ENCODE measurements at places on chromosomes 16 and 17.

DNA sequence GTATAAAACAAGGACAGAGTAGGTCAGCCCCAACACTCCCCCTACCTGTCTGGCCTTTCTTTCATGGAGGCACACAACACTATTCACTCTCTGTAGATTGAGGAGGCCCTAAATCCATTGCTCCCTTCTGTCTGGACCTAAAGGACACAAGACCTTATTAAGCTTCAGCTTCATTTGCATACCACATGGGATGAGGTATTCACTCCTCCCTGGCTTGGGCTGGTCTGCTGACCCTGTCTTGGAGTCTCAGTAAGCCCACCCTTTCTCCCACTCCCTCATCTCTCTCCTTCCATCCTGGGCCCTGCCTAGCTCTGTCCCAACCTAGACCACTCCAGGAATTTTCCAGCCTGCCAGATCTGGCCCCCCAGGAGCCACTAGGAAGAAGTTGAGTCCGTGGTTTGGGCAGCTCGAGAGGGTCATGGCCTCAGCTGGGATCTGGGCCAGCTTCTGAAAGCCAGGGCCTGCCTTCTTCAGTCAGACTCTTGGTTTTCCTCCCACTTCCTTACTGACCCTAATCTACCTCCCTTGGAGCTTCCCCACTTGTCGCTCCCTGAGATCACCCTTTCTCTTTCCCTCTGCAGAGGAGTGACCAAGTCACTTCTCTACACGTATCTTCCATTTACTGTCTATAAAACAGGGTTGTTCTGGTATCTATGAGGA, 6.5 kb upstream of the LLGL1 start:
- peak; percentile 68 for DNase-seq

DNA sequence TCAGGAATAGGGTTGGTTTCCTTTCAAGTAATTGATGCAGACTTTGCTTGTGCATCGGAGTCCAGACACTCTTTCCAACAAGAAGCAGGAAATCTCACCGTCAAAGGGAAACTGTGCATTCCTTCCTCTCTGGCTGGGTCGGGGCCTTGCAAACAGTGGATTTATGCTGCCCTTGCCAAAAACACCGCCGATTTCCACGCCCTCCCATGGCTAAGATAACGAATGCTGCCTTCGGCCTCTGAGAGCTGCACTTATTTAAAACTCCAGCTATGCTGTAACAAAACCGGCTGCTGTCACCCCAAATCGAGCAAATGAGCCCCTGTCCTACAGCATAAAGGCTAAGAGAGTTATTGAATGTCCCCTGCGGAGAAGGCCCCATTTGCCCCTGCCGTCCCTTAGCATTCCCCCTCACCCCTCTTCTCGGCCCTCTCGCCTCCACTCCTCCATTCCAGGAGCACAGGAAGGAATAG, 275.5 kb upstream of the IRX5 start:
- DNase-seq, result peak; percentile 12

DNA sequence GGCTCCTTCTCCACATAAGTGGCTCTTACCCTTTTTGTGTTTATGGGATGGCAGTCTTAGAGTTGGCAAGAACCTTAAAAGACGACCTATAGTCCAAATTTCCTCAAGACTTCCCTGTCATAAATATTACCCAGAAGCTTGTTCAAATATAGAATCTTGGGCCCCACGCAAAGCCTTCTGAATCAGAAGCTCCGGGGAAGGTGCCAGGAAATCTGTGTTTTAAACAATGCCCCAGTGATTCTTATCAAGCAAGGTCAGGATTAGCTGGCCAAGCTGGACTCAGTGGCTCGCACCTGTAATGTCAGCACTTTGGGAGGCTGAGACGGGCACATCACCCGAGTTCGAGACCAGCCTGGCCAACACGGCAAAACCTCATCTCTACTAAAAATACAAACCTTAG, 85.7 kb downstream of the TIMM22 start:
- no peak for DNase-seq

DNA sequence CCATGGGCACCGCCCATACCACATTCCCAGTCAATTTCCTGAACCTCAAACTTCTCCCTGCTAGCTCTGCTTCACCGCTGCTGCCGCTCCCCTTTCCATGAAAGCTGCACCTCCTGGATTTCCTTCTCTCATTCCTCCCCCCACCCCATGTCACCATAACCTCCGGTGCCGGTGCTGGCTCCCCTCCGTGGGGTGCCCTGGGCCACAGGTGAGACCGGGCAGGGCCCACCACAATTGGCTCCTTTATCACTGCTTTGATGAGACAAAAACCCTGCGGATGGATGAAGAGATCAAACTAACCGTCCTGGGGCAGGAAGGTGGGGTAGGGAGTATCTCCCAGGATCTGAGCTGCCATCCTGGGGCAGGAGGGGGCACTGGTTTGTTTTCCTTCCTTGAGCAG, 111.3 kb upstream of the LHX1 start:
- no peak for DNase-seq

DNA sequence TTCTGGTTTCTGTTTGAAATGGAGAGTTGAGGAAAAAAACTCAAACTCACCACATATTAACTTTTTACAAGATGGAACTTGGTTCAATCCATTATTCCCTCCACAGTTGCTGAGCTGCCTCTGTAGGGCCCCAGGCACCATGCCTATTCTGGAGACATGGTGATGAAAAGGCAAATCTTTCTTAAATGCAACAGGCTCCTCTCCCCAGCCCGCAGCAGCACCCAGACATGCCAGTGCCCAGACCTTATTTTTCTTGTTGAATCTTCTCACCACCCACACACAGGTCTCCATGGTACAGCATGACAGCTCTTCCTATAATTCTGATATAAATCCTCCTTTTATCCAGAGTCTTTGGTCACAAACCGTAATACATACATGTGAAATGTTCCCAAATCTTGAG, 7.6 kb downstream of the CYTH1 start:
- no peak for DNase-seq

DNA sequence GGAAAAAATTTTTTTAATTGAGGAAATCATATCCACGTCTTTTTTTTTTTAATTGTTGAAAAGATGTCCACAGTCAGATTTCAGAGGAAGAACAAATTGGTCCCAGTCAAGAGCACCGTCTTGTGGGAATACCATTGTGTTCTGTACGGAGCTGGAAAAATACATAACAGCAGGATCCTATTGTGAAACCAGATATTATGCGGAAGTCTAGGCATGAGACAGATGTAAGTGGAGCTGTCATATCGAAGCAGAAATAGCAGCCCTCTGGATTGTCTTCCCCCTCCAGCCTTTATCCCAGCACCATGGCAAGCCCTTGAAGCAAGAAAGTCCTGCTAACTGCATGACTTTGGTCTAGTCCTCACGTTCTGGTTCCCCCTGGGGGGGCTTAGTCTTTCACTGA, 391.6 kb upstream of the ASIC2 start:
- no peak for DNase-seq

- DNase-seq, result peak; percentile 85
These were observed 151.1 kb upstream of the MAF start for GRCh38 chr16:79751471-79752184.

DNA sequence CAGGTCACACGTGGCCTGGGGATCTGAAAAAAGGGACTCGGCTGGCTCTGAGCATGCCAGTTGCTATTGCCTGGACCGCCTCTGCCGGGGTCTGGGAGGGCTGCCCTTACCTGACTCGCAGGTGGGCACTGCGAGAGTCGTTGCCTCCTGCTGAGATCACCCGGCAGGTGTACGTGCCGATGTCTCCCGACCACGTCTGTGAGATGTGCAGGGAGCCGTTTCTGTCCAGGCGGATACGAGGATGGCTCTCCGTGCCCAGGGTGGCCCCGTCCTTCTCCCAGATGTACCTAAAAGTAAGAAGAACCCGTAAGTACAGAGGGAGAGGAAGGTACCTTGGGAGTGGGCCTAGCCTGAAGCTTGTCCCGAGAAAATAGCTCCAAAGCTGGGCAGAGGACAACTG, 112.0 kb upstream of the CDC42EP4 start:
- DNase-seq, result no peak

DNA sequence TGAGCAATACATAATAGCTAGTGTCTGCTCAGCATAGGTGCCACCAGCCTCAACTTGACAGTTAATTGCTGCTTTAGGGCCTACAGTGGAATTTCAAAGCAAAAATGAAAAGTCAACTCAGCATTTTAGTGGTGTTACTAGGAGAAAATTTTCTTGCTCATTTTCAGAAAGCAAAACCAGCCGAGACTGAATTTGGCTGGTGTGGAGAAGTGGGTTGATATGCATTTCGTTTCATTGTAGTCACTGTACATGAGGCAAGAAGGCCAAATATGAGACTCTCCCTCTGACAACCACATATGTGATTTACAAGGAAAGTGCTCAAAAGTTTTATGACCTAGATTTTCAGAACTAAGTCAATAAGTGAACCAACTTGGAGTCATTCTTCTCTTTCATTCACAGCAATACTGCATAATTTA, 54.0 kb downstream of the DUSP14 start:
- DNase-seq, result no peak

DNA sequence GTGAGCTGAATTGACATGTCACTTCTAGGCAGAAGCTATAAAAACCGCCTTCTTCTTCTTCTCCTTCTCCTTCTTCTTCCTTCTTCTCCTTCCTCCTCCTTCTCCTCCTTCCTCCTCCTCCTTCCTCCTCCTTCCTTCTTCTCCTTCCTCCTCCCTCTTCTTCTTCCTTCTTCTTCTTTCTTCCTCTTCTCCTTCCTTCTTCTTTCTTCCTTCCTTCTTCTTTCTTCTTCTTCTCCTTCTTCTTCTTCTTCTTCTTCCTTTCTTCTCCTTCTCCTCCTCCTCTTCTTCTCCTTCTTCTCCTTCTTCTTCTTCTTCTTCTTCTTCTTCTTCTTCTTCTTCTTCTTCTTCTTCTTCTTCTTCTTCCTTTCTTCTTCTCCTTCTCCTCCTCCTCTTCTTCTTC, 4.8 kb upstream of the FBXL19 start:
- DNase-seq, result no peak

- no peak for DNase-seq
These were observed 25.7 kb downstream of the RAB11FIP4 start for GRCh38 chr17:31417051-31417792.

DNA sequence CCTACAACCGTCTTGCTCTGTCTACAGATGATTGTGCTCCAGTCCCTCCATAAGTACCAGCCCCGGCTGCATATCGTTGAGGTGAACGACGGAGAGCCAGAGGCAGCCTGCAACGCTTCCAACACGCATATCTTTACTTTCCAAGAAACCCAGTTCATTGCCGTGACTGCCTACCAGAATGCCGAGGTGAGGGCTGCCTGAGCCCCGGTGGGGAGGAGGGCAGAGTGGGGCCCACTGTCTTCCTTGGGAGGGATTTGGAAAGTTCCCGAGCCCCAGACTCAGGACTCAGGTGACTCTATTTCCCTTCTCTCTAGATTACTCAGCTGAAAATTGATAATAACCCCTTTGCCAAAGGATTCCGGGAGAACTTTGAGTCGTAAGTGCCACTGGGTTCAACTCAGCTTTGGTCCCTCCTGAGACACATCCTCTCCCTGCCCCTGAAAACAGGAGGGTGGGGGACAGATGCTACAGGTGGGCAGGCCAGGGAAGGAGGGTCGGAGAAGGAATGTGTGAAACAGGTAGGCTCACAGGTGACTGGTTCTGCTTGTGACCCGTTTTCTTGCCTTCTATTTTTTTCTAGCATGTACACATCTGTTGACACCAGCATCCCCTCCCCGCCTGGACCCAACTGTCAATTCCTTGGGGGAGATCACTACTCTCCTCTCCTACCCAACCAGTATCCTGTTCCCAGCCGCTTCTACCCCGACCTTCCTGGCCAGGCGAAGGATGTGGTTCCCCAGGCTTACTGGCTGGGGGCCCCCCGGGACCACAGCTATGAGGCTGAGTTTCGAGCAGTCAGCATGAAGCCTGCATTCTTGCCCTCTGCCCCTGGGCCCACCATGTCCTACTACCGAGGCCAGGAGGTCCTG, 11.4 kb downstream of the TBX21 start:
- no peak for DNase-seq

GRCh38 chr17:3723188-3723555, 531 bp upstream of the HASPIN start:
- DNase-seq, result no peak

DNA sequence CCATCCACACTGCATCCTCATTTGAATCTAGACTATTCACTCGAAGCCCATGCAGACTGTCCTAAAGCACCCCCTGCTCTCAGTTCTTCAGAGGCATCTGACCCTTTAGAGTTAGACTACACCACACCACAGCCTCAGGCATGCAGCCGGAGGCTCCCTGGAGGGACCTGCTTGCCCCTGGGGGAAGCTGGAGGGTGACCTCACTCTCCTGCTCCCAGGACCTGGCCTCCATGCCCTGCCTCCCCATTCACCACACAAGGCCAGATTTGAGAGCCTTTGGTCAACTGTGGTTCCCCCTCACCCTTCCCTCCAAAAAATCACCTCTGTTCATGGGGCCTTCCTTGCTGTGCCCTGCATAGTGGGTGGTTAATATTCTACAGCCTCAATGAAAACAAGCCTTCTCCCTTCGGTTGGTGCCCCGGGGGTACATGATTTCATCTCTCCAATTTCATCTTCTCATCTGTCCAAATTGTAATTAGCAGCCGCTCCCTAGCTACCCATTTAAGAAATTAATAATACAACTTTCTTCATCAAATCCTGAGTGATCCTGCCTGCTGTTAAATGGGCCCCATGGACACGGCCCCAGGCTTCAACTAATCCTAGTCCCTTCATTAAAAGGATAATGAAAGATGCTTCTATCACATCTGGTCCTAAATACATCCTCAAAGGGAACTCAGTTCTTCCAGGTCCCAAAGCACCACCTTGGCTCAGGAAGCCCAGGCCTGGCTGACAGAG, 24.4 kb downstream of the ABCC12 start:
- DNase-seq, result no peak

DNA sequence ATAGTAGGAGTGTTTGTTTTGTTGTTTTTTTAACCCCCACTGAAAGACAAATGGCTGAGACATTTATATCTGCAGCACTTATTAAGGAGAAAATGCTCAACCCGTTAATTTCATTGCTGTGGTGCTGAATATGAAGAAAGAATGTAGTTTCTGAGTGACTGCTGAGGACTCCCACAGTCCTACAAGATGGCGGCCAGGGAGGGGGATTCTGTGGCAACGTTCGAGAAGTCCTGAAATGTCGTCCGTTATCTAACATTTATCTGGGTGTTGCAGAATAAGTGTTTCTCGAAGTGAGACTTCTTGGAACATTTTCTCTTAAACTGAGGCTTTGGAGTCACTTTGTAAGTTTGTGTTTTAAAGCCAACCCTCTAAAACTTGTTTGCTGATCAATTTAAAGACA, 530.4 kb downstream of the XYLT1 start:
- DNase-seq, result no peak

GRCh38 chr17:51590071-51590656, 329.8 kb downstream of the UTP18 start:
- no peak for DNase-seq

- DNase-seq, result no peak
These were observed 34.3 kb downstream of the ASPA start for GRCh38 chr17:3510090-3510489.

Data from stromal cell of bone marrow (primary cell).